ENCODE measurements at places on chromosomes 12 and 14.

DNA sequence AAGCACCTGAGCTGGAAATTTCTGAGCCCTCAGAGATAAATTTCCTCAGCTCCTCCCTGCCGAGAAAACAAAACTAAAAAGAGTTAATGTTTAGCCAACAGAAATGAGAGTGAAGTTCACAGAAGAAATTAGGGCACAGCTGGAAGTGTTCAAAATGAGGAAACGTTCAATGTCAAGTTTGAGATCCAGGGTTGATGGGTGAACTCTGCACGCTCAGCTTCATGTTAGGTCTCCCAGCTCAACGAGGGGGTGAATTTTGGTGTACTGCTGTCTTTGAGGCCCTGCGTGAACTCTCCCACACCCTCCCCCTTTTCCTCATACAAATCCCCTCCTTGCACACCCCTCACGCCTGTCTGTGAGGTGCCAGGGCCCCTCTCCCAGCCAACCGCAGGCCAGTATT lies 13.3 kb upstream of the OAS3 start:
- DNase-seq, result no peak

DNA sequence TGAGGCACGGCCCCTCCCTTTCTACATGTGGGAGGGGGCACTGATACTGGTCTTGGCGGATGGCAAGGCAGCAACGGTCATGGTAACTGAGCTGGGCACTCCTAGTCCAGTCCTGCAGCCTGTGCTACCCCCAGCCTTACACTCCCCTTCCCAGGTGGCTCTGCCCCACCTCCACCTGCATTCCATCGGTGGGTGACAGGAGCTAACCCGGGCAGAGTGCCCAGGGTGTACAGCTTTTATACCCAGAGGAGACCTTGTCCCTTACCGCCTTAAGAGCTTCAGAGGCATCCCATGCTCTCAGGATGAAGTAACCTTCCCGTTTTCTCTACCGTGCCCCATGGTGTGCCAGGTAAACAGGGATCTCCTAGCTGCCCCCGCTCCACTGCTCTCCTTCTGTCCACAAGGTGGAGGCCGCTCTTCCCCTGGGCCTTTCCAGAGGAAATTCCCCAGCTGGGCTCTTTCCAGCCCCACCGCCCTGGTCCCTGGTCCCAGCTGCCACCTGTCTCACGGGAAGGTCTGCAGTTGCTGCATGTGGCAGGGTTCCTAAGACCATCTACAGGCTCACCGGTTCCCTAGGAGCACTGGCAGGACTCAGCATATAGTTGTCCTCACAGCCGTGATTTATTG lies 20.5 kb downstream of the BRI3BP start:
- DNase-seq, result no peak

DNA sequence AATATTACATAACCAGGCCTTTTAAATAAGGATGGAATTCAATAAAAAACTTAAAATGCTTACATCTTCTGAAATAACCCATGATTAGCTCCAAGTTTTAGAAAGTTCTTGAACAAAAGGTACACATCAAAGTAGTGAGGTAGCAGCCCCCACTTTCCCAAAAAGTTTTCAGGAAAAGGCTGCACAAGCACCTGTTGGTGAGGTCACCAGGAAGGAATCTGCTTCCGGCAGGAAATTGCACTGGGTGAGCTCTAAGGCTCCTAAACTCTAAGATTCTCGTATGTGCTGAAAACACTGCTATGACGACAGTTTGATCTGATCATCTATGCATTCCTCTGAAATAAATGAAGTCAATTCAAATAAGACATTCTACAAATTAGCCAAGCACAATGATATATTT lies 34.3 kb upstream of the TTC7B start:
- DNase-seq, result no peak

GRCh38 chr12:1869145-1869544 lies 48.8 kb downstream of the LRTM2 start:
- no peak for DNase-seq

- DNase-seq, result no peak
These were observed 16.7 kb upstream of the AQP2 start for GRCh38 chr12:49933796-49934195.

- no peak for DNase-seq
These were observed 117.2 kb downstream of the NUAK1 start for GRCh38 chr12:106021516-106021915.

DNA sequence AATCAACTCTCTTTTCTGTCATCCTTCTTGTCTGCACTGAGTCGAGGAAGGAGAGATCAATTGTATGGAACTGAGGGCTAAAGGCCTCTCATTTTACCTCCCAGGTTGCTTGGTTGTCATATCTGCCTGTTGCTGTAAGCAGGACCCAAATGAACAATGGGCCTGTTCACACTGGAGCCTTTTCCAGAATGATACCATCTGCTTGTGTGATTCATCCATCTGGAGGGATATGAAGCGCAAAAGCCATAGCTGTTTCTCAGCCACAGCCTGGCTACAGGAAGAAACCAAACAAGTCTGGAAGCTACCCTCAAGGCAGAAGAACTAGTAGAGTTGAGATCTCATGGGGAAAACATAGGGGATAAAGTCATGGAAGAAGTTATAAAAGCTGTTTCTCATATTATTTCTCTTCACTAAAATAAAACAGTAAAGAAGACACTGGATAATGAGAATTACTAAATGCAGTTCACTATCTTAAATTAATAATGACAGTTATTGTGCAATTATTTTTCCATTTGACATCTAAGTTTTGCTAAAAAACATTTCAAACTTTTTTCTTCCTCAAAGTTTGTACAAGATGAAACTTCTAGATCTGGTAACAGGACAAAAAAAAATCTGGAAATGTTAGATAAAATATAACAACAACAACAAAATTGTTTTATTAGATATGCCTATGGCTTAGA lies 106.3 kb downstream of the SPTSSA start:
- DNase-seq, result no peak

GRCh38 chr12:119008691-119009221 lies 27.4 kb downstream of the SRRM4 start:
- no peak for DNase-seq

GRCh38 chr14:105448706-105449111 lies 25.9 kb upstream of the CRIP2 start:
- DNase-seq, result peak; percentile 89

DNA sequence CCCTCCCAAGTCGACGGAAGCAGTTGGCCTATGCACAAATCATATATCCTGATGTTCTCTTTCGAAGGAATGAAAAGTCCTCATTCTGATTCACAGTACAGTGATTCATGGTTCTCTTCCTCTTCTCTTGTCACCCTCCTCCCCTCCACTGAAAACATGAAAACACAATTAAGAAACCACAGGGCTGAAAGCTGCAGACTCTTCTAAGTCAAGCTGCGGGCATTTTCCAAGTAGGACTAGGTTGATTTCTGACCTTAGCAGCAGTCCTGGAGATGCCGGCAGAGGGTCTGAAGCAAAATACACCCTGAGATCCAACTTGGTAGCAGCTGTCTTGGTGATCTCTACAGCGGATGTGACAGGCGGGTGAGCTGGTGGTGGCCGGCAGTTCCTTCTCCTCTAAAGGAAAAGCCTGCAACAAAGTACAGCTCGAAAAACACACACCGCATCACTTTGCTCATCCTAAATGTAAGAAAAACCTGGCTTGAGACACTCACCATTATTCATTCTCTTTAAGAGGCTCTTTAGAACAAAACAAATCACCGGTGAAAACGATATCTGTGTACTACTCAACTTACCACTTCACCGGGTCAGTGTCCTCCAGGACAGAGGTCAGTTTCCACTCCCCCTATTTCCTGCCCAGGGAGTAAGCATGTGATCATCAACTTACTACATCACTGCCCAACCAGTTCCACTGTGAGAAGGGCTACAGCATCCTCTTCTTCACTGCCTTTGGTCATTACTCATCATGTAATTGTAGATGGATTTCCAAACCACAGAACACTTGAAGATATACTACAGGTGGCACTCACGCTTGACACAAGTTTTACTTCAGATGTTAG lies 6.0 kb downstream of the TMCC3 start:
- DNase-seq, result no peak

- DNase-seq, result no peak
These were observed 18.5 kb upstream of the PCNX1 start for GRCh38 chr14:70888681-70889175.

DNA sequence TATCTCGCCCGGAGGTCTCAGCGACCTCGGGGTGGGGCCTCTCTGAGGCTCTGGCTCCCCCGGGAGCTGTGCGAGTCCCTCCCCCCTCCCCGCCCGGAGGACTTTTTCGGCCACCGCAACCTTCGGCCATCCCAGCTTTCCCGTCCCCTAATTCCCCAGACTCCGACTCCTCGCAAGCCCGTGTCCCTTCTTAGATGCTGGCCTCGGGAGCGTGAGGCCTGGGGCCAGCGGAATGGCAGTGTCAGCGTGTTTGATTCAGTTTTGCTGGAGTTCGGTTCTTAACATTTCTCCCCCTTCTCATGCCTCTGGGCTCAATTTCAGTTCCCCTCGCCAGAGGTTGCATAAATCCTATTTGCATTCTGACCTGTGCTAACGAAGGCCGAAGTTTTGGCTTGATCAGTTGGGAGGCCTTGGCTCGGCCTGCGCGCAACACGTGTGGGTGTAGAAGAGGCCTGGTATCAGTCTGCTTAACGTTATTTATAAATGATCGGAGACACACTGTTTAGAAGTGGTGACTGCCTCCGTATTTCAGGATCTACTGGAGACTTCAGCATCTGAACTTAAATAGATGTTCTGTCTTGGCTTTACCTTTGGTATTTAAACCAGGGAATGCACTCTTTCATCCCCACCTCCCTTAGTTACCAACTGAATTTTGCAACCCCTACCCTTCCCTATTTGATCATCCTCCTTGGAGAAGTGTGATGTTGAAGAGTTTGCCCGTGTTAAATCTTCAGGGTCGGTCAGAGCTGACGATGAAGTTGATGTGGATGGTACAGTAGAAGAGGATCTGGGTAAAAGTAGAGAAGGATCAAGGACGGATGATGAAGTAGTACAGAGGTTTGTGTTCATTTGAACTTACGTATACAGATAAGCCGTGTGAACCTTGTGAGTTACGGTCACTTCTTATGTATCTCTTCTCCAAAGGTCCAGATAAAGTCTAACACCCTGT lies 851 bp downstream of the HSP90B1 start:
- DNase-seq, result peak; percentile 12

DNA sequence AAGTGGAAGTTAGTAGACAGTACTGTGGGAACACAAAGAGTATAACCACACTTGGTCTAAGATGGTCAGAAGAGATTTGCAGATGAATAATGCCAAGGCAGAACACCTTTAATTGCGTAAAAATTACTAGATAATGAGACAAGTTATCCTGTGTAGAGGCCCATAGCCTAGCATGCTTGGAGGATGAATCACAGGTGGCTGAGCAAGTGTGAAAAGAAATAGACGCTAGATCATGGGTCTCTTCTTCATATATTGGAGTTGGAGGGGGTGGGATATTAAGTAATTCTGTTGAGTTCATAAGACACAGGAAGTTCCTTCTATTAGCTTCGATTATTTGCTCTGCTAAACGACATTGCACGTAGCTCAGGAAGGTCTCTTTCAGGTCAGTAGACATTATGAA lies 454.3 kb upstream of the LMO3 start:
- no peak for DNase-seq

Data from GM20000 (cell line).